ENCODE measurements at places on chromosomes 4 and X.
A peak's percentile ranks its signal among the peaks of the same experiment; 100 is the strongest.

DNA sequence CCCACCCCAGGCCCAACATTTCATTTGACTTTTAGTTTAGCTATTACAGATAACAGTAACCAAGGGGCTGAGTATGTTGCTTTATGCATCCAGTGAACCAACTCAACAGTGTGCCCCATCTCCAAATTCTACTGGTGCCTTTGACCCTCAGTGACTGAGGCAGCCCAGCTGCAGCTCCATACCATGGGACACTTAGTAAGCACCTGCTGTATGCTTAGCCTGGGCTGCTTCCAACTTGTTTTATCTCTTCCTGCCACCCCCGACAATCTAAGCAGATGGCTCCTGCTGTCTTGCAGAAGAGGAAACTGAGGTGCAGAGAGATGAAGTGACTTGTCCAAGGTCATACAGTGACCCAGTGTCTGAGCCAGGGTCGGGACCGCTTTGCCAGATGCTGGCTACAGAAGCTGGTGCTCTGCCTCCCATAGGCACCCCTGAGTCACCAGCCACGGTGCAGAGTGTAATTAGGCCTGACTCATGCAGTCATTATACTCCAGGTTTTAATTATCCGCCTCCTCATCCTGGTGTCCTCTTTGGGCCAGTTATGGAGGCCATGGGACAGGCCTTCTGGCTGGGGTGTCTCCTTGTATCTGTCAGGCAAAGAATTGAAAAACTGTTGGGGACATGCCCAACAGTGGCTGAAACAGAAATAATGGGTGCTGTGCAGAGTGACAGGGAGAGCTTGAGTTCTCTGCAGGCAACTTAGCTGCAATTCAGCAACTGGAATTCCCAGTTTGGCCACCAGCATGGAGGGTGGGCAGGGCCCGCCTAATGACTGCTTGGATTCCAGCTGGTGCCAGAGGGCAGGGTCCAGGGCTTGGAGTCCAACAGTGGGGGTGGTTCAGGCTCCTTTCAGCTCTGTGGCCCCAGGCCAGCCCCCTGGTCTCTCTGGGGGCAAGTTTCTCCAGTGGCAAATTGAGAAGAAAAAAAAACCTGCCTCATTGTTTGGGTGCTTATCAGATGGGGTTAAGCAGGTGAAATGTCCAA, 8.2 kb upstream of the GPR78 start:
- no peak for DNase-seq

- no peak for DNase-seq
Measured at GRCh38 chr4:1655676-1656075, 28.4 kb downstream of the FAM53A start.

- DNase-seq, result no peak
Measured at GRCh38 chr4:172035562-172035961, 222.4 kb downstream of the GALNTL6 start.

DNA sequence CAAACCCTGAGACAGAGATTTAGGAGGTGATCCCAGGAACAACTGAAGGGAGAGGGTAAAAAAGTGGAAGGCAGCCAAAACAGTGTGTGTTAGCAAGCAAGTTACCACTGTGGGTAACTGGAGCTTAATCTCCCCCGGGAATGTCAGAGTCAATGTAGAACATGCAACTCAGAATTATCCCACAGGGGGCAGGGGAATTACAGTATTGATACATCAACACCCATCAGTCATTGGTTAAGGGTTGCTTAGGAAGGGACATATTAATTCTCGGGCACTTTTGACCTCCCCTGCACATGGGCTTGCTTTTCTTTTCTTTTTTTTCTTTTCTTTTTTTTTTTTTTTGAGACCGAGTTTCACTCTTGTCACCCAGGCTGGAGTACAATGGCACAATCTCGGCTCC, 29.3 kb downstream of the CXorf58 start:
- DNase-seq, result no peak

GRCh38 chrX:134431894-134432293, 28.1 kb upstream of the HPRT1 start:
- DNase-seq, result peak; percentile 62

DNA sequence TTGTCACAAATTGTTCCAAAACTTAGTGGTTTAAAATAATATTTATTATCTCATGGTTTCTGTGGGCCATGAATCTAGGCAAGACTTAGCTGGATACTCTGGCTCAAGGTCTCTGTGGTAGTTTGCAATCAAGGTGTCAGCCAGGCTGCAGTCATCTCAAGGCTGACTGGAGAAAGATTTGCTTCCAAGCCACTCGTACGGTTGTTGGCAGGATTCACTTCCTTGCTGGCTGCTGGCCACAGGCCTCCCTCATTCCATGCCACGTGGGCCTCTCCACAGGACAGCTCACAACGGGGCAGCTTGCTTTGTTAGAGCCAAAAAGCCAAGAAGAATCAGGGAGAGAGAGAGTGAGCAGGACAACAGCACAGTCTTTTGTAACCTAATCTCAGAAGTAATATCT, 101.4 kb downstream of the WWC2 start:
- DNase-seq, result no peak

- DNase-seq, result no peak
Measured at GRCh38 chr4:168892475-168892874, 117.6 kb downstream of the CBR4 start.

GRCh38 chr4:151402145-151402865, 6.7 kb upstream of the FHIP1A start:
- no peak for DNase-seq

GRCh38 chr4:165111906-165112367, 723 bp downstream of the TMEM192 start:
- no peak for DNase-seq

- DNase-seq, result no peak
Measured at GRCh38 chr4:27123123-27123768, 262.6 kb downstream of the STIM2 start.

DNA sequence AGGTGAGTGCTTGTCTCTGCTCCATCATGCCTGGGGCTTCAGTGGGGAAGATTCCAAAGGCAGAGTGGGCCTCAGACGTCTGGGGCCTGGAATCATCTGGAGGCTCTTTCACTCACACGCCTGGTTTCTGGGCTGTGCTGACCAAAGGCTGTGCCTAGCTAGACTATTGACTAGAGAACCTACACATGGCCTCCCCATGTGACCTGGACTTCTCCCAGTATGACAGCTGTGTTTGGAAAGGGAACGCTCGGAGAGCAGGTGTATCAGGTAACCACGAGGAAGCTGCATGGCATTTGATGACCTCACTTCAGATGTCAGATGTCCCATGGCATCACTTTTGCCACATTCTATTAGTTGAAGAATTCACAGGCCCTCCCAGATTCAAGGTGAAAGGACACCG, 51.0 kb downstream of the ADGRL3 start:
- DNase-seq, result no peak

DNA sequence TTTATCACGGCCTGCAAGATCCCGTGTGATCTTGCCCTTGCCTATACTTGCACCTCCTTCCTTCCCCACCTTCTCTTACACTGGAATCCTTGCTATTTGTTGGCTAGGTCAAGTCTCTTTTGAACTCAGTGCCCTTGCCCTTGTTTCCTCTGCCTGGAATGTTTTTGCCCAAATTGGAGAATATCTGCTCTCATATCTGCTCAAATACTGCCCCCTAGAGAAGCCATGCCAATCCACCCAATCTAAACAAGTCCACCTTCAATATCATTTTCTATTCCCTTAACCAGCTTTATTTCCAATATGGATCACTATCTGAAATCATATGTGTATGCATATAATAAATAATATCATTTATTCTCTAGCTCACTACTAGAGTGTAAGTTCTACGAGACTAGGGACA, 1044.2 kb upstream of the FTHL17 start:
- DNase-seq, result no peak

DNA sequence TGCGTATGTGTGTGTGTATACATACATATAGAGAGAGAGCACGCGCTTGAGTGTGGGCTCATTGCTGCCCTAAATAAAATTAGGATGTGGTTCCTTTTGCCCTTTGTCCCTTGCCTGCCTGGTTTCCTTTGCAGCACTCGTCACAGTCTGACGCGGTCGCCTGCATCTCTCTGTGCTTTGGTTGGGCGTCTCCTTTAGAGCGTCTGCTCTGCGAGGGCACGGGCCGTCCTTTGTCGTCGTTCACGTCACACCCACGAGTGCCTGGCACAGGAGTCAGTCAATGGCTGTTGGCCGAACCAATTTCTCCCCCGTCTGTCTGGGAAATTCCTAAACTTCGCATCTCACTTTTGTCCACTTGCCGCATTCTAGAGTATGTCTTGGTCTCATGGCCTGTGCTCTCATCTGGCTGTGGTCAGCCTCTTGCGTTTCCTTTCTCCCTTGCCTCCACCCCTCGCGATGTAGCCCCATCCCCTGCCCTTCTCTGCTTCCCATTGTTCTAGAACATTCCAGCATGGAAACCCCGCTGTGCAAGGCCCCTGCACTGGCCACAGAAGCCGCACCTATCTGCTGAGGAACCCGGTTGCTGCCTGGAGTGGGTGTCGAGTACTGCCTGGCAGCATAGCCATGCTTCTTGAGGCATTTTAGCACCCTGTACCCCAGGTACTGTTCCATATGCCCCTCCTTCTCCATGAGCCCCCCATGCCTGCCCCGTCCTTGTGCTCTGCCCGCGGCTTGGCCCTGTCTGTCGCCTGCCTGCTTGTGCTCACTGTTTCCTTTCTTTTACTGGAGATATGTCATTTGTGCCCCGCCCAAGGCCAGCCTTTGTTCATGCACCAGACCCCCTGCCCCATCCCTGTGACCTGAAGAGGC, 8.0 kb downstream of the MAEA start:
- DNase-seq, result peak; percentile 69

- no peak for DNase-seq
Measured at GRCh38 chr4:106594291-106594952, 225.8 kb upstream of the GIMD1 start.

- DNase-seq, result peak; percentile 97
Measured at GRCh38 chr4:116016201-116016600, 902.8 kb upstream of the NDST4 start.

DNA sequence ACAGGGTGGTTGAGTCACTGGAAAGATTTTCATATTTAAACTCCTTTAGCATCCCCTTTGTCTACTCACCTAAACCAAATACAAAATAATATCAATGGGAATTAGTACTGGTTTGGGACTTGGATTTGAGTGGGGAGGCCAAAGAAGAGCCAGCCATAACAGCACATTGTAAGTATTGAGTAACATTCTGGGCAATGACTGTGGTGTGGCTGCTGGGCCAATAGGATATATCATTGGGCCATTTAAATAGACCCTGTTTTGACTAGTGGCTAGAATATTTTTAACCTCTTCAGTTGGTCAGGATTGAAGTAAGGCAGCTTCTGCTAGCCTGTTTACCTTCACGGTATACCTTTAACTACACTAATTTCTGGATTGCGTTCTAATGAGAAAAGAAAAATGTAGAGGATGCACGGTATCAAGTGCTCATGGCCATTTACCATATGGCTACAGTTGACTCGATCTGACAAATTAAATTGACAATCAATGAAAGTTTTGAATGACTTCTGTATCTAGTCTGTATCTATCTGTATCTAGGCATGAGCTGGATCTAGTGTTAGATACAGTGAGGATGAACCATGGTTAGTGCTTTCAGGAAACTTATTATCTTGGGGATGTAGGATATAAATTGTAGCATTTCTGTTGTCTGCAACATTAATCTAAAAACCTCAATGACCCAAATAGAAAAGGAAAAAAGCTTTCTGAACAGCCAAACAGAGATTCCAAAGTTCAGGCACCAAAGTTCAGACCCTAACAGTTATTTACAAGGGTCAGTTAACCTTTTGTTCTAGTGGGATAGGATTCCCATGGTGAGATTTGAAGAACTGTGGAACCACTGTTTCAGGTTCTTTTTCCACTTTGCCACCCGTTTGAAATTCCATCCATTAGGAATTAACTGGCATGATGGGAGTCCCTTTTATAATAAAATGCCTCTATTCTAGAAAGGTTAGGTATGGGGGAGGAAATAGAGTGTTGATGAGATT, 6.8 kb upstream of the ALB start:
- DNase-seq, result no peak

GRCh38 chr4:150209140-150209829, 131.0 kb downstream of the DCLK2 start:
- peak; percentile 18 for DNase-seq

DNA sequence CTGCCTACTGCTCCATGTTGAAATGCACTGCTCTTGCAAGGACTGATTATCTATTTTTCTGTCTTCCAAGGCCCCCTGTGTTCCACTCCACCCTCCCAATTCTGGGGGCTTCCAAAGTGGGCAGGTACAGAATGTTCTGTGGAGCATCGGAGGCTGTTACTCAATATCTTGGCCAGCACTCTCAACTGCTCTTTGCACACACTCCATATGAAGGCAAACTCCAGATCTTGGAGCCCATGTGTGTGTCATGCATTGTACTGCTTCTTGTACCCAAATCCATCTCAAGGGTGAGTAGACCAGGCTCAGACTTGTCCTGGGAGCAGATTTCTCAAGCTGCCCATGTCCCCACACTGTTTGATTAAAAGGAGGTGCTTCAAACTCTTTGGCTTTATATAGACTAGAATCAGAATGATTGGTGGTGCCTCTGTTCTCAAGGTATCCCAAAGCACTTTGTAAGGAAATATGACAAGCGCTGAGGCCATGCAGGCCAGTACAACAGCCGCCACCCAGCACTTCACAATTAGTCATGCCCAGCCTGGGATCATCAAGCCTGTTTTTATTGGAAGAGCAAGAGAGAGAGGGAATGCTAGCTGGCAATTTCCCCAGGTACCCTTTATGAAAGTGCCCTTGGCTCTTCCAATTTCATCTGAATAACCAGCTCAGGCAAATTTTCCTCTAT, 44.3 kb downstream of the AR start:
- DNase-seq, result no peak

DNA sequence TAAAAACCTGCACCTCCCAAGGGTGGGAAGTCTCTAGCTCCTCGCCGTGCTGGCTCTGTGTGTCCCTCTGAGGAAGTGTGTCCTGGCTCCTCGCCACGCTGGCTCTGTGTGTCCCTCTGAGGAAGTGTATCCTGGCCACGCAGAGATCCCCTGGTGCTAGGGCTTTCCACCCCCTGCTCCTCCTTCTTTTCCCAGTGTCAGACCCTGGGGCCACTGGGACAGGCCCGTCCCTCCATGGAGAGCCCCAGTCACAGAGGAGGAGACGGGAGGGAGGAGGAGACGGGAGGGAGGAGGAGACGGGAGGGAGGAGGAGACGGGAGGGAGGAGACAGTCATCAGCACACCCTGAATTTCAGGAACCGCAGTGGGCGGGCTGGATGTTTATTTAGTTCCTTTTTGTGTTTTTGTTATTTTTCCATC, 53.8 kb upstream of the HGFAC start:
- DNase-seq, result peak; percentile 88

- peak; percentile 64 for DNase-seq
Measured at GRCh38 chrX:15686818-15687685, 22.4 kb upstream of the CLTRN start.

GRCh38 chrX:131729295-131729694, 185.4 kb downstream of the OR13H1 start:
- DNase-seq, result no peak

DNA sequence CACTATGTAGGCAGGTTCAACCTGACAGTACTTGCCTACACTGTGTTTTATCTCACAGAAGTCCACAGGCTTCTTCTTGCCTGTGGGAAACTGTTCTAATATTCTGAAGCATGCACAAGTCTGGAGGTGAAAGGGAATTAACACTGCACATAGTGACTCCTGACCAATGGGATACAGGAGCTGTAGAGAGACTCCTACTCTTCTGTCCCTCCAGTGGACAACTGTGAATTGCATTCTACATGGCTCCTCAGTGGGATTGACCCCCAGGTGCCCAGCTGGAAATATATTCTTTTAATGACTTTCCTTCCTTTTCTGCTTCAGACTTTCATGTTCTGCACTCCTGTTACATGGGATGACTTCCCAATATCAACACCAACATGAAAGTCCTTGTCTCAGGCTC, 8.2 kb upstream of the YIPF6 start:
- no peak for DNase-seq
